ENCODE measurements at places on chromosomes 6 and 20. TPM values are rescaled to one million over a fixed set of nuclear protein-coding genes. Genes with fewer than 3 reads are reported as not detected.

QKI gene
- total RNA-seq = 154 TPM

SLC22A1 gene
- total RNA-seq = 0.40 TPM

BMP6 gene
- 38.6 TPM for total RNA-seq

SASH1 gene
- total RNA-seq = 120 TPM

HAO1 gene
- not detected for total RNA-seq

FABP7 gene
- not detected for total RNA-seq

TRERF1 gene
- 6.2 TPM for total RNA-seq

ZNF391 gene
- 1.6 TPM for total RNA-seq

SLC16A10 gene
- not detected for total RNA-seq

SLC17A2 gene
- not detected for total RNA-seq

FGD2 gene
- not detected for total RNA-seq

HSPA12B gene
- not detected for total RNA-seq

HUS1B gene
- total RNA-seq = 1.3 TPM

LY86 gene
- not detected for total RNA-seq

GTSF1L gene
- not detected for total RNA-seq

BTN1A1 gene
- total RNA-seq = not detected

PARD6B gene
- total RNA-seq = 0.20 TPM

SESN1 gene
- total RNA-seq = 27.7 TPM

PTPRT gene
- under 0.01 TPM for total RNA-seq

NR2E1 gene
- not detected for total RNA-seq

SNAI1 gene
- total RNA-seq = 2.3 TPM

SLC26A8 gene
- total RNA-seq = 0.07 TPM

ZC3H12D gene
- total RNA-seq = 0.33 TPM

EEF1A2 gene
- total RNA-seq = 3.5 TPM

CLVS2 gene
- not detected for total RNA-seq

SNAP91 gene
- total RNA-seq = not detected

Data from smooth muscle cell of the pulmonary artery (primary cell).